ENCODE measurements at places on chromosomes 2 and 18. TPM values are rescaled to one million over a fixed set of nuclear protein-coding genes. Genes with fewer than 3 reads are reported as not detected.

The CAPN13 gene
- total RNA-seq: 0.17 TPM

The NAT8 gene
- total RNA-seq: 0.69 TPM

The ANKRD62 gene
- not detected for total RNA-seq

The IL36A gene
- not detected for total RNA-seq

The LRP2 gene
- 0.20 TPM for total RNA-seq

The PRKRA gene
- 63.4 TPM for total RNA-seq

The PJVK gene
- 3.3 TPM for total RNA-seq

The SNORC gene
- total RNA-seq: 0.69 TPM

The SPP2 gene
- not detected for total RNA-seq

GRCh38 chr2:29059624-29060023 lies 14.7 kb downstream of the PCARE start:
- no peak for DNase-seq

DNA sequence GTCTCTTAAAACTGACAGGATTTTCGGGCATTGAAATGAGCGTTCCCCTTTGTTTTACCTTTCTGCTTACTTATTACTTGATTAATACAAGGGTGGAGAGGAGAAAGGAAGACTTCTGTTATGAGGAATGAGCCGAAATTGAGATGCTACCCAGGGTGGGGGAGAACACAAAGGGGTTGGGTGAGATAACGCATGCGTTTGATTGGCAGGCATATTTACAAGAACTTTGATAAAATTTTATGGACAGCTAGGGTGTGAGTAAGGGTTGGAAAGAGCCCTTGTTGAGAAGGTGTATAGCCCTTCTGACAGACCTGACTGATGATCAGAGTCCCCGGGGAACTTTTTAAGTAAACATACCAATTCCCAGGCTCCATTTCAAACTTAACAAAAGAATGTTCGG lies 1.8 kb downstream of the RNF138 start:
- peak; percentile 2 for DNase-seq

DNA sequence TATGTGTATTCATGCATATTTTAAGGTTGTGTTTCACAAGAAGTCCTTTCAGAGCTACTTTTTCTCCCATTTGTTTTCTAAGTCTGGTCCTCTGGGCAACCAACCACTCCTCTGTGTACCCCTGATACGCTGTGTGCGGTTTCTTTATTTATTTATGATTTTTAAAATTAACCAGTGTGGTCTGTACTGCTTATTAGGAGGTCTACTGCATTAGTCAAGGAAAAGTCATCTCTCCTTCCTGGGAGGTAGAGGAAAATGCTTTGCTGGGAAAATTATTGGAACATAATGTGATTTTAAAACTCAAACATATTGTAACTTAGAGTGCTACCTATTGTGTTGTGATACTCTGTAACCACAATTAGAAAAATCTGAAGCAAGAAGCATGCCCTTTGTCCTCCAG lies 1404.3 kb downstream of the SUCLG1 start:
- no peak for DNase-seq

- no peak for DNase-seq
These were observed 48.7 kb downstream of the SERTAD2 start for GRCh38 chr2:64605026-64605471.

- peak; percentile 32 for DNase-seq
These were observed 12.0 kb downstream of the TMEM163 start for GRCh38 chr2:134706587-134707329.

DNA sequence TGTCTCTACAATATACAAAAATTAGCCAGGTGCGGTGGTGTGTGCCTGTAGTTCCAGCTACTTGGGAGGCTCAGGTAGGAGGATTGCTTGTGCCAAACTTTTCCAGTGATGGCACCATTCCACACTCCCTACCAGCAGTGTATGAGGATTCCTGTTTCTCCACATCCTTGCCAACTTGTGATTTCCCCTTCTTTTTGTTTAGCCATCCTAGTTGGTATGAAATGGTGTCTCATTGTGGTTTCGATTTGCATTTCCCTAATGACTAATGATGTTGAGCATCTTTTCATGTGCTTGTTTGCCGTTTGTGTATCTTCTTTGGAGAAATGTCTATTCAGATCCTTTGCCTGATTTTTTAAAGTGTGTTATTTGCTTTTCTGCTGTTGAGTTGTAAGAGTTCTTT lies 41.0 kb downstream of the EPB41L5 start:
- DNase-seq: no peak

DNA sequence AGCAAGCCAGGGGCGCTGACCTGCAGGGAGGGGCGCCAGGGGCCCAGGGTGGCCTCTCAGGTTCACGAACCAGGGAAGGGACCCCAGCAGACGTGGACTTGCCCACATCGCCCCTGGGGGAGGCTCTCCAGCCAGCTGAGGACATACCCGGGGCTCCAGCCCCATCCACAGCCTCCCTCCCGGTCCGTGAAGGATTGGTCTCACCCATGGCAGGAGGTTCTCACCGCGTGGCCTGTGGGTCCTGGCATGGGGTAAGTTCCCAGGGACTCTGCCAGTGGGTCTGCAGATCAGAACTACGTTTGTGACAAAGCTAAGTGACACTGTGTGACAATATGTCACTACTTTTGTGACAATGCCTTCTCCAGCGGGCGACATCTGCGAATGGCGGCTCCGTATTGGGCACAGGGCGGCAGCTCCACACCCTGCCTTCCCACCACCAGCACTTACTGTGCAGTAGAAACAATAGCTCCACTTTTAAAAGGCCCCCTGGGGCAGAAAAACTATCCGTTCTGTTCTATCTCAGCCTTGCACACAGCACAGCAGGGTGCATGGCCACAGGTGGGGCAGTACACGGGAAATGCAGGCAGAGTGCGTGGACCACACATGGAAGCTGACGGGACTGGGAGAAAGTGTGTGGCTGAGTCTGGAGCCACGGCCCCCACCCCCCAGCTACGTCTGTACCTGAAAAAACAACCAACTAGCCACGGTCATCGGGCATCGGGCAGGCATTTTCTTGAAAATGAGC lies 65.2 kb upstream of the CTDP1 start:
- DNase-seq: no peak

DNA sequence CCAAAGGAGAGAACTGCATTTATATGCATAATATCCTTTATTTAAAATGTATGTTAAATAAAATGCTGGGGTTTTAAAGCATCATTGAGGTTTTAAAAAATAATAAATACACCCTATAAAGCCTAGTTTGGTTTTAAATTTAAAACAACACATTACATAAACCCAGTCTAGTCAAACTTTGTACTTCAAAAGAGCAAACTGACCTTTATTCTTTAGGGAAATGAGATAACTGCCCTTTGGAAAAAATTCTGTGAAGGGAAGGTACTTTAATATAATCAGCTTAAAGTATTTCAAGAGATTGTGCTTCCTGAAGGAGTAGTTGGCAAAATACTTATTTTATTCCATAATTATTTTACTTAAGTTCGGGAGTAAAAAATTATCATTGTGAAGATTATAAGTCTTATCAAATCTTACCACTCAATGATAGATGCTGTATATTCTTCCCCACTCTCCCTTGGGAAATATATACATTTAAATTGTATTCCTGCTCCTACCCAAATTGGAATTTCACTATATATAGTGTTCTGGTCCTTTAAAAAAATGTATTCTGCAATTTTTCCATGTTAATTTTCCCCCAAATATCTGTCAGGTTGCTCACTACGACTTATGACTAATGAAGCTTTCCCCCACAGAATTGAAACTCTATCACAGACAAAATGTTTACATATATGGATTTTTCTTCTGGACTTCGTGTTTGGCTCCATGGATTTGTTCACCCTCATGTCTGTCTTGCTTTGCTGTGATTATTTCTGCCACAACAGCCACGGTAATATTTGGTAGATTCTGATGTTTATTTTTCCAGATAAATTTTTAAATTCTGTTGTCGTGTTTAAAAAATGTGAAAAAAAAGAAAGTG lies 42.1 kb downstream of the ZC3H6 start:
- no peak for DNase-seq

DNA sequence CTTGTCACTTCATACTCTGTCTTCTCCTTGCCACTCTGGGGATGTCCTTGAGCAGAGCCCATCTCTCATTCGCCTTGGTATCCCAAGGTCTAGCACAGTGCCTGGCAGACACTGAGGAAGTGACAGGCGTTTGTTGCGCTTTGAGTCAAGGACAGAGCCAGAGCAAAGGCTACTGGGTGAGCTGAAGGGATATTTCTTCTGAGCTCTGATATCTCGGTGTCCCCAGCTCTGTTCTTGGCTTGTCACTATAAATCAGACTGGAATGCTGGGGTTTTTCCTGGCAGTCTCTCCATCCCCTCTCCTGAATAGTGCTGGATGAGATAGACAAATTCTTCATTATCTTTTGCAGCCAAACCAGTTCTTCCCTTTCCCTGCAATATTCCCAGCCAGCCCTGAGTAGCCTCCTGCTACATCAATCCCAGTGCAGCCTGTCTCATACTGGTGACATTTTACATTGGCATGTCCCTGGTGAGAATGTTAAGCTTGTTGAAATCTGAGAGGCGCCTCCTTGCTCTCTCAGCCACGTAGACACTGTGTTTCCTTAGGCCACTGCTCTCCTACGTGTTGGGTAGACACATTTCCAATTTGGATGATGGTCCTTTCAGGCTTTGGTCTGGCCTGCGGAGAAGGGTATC lies 61.7 kb downstream of the CTIF start:
- no peak for DNase-seq

DNA sequence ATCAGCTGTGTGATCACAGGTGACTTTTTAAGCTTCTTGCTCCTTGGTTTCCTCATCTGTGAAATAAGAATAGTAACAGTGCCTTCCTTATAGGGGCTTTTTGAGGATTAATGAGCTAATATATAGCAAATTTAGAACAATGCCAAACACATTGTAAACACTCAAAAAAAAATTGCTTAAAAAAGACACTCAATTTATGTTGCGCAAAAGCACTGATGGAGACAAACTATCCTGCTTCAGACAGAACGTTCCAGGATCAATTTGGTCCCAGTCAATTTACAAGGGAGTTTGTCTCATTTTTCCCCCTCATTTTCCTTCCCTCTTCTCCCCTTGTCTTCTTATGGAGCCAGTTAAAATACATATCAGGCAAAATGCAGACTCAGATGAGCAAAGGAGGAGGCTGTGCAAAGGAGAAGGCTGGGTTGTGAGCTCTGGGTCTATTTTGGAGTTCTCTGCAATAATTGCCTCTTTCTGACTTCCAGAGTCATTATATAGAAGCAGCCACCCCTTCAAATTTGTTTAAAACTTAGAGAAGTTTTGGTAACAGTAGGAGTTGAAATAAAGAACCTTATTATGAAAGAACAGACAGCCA lies 83.7 kb downstream of the SOCS6 start:
- DNase-seq: no peak

DNA sequence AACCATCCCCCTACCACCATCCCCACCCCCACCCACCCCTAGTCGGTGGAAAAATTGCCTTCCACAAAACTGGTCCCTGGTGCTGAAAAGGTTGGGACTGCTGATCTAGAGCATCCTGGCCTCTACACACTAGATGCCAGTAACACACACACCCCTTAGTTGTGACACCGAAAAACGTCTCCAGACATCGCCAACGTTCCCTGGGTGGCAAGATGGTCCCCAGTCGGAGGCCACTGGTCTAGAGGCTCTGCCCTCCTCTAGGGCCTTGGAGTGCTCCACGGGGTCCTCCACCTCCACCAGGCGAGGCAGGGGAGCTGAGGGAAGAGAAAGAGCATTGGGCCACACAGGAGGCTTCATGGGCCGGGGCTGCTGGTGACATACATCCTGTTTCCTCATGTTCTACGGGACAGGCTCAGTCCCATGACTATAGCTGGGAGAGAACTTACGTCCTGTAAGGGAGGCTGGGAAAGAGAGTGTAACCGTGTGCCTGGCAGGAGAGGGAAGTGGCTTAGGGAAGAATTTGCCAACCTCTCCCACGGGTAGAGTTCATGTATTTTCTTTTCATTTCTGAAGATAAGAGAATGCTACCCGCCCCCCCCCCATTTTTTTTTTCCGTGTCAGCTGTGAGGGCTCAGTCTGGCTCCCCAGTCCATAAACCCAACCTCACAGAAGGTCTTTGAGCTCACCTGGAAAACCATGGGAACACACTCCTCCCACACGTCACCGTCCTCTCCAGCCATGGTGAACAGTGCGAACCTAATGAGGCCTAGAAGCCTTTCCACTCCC lies 132.7 kb upstream of the MYCN start:
- DNase-seq: no peak

DNA sequence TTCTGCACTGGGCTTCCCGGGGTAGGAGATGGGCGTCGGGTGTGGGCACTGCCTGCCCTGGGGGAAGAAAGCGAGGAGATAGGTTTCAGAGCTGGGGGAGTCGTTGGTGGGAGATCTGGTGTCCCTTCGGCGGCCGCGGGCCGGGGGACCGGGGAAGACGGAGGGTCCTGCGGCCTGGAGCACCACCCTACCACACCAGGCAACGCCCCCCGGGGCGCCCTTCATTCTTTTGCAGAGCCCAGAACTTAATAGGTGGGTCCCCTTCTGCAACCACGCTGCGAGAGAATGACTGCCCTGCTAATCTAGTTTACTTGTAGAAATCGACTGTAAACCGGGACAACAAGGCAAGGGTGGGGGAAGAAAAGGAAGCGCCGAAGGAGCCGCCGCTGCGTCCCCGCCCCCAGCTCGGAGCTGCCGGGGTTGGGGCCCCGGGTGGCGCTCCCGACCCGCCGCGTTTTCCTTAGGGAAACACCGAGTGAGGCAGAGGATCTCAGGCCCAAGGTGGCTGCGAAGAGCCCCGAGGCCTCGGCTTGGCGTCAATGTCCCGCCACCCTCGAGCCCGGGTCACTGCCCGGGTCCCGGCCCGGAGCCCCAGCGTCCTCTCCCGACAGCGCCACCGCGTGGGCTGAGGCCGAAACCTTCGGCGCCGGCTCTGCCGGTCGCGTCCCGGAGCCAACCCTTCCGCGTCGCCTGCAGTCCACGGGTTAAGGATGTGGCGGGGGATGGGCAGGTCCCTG lies 5.4 kb upstream of the SATB2 start:
- DNase-seq: no peak

- DNase-seq: no peak
These were observed 618.8 kb downstream of the SOCS6 start for GRCh38 chr18:70907673-70908072.

GRCh38 chr18:62611453-62612288 lies 88.8 kb downstream of the ZCCHC2 start:
- no peak for DNase-seq

DNA sequence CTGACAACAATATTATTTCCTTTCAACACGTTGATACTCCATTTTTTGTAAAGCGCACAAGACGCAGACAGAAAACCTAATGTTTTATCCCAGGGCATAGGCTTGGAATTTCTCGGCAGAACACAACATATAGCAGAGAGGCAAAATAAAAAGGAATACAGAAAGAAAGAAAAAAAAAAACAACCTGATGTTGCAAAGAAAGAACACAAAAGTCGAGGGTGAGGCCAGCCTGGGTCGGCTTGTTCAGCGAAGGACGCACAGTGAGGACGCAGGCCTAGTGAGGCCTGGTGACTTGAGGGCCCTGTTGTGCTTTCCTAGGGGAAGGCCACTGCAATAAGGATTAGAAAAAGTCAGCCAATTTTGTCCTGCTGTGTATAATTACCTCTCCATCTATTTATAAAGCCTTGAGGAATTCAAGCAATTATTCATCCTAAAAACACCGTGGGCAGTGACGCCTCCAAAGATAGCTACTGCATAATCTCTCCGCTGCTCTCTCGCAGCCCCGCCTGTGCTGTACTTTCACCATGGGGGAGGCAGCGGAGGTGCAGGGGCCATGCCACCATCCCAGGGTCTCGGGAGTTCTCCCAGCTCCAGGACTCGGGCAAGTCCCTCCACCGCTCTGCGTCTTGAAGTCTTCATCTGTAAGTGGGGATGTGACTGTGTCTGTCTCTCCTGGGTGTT lies 61.9 kb upstream of the SH3RF3 start:
- no peak for DNase-seq

- DNase-seq: no peak
These were observed 9.0 kb upstream of the FLACC1 start for GRCh38 chr2:201366146-201366545.

- no peak for DNase-seq
These were observed 423.4 kb downstream of the ZEB2 start for GRCh38 chr2:144096531-144096930.

GRCh38 chr18:8241731-8242130 lies 367.5 kb upstream of the RAB12 start:
- DNase-seq: no peak
